ENCODE measurements at places on chromosomes 16 and 17.

DNA sequence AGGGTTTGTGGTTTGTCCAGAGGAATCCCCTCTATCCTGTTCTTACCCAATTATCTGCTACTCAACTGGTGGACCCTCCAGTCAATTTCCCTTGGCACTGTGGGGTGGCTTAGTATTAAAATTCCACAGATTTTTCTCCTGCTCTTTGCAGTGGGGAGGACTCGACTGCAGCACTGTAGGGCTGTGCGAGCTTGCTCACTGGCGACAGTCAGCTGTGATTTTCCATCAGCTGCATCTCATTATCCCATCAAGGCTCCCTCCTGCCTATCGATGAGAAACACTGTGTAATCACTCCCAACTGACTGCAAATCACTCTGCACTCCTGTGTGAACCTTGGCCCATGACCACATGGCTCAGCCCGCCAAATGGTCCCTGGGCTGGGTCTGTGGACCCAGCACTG, 90.5 kb upstream of the MAF start:
- no peak for DNase-seq

GRCh38 chr16:50208460-50208931, 55.4 kb downstream of the TENT4B start:
- DNase-seq: no peak

- DNase-seq: no peak
Measured at GRCh38 chr17:74822335-74822938, 37.2 kb downstream of the GRIN2C start.

GRCh38 chr16:80280557-80280956, 260.2 kb upstream of the DYNLRB2 start:
- DNase-seq: no peak

DNA sequence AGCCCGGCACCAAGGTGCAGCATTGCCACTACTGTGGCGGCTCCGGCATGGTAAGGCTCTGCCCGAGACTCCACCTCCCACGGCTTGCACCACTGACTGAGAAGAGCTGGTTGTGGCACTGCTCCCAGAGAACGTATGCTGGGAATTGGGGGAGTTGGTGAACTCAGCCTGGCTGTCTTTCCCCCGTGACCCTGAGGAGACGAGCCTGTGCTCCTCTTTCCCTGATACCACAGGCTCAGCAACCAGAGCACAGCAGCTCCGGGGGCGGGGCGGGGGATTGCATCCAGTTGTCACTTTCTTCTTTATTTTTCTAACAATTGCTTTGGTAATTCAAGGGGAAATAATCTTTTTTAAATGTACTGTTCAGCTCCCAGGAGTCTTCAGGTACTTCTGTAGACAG, 16.7 kb downstream of the DNAJA3 start:
- no peak for DNase-seq

- DNase-seq: peak; percentile 1
Measured at GRCh38 chr16:80027007-80027965, 426.7 kb upstream of the MAF start.

DNA sequence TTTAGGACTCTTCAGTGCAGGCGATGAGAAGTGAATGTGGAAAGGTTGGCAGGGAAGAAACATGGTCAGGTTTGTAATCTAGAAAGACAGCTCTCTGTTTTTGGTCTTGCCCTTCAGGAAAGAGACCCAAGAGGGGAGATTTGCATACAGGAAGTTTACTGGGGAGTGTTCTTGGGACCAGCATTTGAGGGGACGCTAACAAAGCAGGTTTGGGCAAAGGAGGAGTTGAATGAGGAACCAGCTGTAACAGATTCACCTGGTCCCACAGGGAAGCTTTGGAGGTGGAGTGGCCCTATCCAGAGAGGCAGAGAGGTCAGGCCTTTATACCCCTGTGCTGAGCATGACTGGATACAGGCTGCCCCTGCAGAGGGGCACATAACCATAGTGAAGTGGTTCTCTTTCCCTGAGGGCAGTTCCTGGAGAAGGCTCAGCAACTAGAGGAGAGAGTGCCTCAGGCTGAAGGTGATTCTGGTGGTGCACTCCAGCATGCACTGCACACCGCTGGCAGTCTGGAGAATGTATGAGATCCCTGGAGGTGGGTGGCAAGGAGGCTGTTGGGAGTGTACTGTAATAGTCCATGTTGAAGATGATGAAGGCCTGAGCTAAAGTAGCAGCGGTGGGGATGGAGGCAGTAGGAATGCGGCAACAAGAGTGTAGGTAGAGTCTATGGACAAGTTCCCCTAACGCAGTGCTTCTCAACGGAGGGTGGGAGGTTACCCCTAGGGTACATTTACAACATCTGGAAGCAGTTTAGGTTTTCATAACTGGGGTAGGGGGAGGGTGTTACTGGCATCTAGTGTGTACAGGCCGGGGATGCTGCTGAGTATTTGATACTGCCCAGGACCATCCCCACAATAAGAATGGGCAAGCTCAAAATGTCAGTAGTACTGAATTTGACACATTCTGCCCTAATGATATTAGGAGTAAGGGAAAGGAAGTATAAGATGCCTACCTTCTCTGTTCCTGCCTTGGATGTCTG, 37.2 kb downstream of the MAP2K6 start:
- no peak for DNase-seq

DNA sequence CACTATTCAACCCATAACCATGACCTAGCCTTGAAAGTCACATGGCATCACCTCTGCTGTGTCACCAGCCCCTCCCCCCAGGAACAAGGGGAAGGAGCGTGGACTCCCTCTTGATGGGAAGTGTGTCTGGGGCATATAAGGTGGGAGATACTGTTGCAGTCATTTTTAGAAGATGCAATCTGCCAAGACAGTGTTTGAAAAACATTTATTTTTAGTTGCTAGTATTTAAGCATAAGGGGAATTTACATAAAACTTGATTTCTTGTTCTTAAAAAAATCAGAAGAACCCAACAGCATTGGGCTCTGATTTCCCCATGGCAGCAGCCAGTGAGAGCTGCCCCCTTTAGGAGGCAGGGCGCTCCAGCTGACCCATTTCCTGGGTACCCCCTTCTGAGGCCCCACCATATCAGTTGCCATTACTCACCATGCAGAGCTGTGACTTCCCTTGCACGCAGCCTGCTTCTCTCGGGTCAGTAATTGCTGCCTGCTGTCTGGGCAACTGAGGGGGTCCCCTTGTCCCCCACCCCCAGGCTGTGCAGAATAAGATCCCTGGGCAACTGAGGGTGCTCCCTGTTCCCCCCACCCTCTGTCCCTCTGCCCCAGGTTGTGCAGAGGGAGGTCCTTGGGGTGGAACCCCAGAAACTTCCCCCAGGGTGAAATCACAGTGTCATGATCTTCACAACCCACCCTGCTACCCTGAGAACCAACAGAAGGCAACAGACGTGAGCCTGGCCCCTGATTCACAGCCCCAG, 11.8 kb upstream of the CDC42EP4 start:
- no peak for DNase-seq

- DNase-seq: no peak
Measured at GRCh38 chr17:7184647-7185046, 5.5 kb upstream of the ASGR1 start.

DNA sequence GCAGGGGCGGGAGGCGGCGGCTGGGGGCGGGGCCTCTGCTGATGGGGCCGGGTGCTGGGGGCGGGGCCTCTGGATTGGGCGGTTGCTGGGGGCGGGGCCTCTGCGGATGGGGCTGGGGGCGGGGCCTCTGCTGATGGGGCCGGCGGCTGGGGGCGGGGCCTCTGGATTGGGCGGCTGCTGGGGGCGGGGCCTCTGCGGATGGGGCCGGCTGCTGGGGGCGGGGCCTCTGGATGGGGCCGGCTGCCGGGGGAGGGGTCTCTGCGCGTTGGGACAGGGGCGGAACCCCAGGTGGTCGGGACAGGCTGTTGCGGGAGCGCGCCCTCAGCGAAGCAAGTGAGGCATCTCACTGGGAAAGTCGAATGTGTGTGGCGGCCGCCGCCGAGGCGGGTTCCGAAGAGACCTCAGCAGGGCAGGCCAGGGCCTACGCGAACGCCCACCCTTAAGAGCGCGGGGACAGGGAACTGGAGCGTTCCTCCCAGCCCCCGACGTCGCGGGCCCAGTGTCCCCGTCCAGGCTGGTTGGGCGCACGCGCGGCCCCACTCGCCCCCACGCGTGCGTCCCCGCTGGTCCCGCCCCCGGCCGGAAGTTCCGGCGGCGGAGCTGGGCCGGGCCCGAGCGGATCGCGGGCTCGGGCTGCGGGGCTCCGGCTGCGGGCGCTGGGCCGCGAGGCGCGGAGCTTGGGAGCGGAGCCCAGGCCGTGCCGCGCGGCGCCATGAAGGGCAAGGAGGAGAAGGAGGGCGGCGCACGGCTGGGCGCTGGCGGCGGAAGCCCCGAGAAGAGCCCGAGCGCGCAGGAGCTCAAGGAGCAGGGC, at the start of gene STUB1:
TSS of gene STUB1 (plus strand) at position 597 of the 811 bp plus-strand sequence. CDS start at position 713, 116 bp downstream.
- DNase-seq: peak; percentile 82

DNA sequence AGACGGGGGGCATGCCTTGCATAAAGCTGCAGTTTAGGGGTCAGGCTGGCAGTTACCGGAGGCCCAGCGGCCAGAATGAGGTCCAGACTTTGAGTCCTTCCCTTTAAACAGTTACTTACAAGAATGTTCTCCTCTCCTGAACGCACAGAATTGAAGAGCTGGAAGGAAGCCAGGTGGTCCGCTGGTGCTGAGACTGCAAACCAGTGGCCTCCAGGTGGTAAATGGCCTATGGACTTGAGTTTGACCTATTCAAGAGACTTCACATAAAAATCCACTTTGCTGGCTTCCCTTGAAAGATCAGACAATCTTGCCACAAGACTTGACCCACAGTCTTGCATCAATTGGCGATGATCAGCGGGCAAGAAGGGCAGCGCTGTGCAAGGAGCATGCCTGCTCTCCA, 14.7 kb upstream of the SEZ6 start:
- DNase-seq: no peak

- no peak for DNase-seq
Measured at GRCh38 chr16:88295671-88296436, 86.9 kb upstream of the ZNF469 start.

DNA sequence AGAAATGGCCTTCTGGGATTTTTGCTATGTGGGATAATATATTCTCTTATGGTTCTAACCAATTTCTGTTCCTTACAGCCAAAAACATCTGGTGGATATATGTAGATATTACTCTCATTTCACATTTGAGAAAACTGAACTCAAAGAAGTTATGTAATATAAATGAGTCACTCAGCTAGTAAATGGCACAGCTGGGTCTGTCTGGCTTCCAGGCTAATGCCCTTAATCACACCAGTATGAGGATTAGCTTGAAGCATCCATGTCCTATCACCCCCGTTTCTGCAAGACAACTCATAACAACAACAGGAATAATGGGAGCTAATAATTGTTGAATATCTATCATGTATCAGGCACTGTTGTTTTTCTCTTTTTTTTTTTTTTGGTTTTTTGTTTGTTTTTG, 34.4 kb upstream of the USP7 start:
- DNase-seq: no peak

GRCh38 chr16:85329059-85329812, 217.0 kb upstream of the CIBAR2 start:
- no peak for DNase-seq

GRCh38 chr16:10518479-10519041, 61.8 kb downstream of the EMP2 start:
- DNase-seq: no peak

DNA sequence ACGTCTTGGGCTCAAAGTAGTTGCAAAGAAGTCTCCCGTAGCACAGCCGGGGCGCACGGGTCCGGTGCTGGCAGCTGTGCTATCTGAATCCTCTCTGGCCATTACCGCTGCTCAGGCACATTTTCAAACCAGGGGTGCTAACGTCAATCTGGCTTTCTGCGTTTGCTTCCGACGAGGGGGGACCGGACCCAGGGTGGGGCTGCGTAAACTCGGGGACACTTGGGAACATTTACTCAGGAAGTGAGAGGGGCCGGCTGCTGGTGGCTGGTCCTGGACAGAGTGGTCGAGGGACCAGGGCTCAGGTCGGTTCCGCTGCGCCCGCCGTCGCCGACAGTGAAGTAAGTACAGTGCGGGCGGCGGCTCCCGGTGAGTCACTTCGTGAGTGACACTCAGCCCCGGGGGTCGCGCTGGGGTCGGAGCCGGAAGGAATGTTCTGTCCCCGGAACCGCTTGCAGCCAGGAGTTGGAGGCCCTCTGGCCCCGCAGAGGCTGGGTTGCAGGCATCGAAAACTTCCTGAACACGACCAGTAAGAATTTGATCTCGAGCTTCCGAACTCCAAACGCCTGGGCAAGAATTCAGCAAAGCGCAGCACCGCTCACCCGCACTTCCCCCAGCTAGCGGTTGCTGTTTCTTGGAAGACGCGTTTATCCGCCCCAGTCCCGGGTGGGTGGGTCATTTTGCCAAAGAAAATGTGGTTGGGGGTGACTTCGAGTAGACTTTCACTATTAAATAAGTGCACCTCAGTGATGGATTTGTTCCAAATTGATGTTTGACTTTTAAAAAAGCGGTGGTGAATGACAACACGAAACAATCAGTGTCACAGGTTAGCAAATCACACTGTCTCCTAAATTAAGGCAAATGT, 1.4 kb upstream of the HS3ST3B1 start:
- DNase-seq: no peak

DNA sequence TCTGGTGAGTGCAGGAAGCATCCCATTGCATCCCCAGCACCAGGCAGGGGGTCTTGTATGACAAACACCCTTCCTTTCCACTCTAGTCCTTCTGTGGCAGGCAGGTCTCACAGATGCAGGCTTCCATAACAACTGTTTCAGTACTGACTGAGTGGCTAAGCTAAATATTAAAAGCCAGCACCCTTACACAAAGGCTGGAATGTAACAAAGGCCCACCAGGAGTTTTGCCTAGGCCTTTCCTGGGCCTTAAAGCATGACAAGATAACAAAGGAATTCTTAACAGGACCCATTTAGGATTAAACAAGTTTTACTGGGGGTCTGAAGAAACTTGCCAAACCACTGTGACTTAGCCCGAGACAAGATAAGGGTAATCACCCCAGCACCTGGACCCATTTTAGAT, 228.9 kb upstream of the RPL38 start:
- no peak for DNase-seq

DNA sequence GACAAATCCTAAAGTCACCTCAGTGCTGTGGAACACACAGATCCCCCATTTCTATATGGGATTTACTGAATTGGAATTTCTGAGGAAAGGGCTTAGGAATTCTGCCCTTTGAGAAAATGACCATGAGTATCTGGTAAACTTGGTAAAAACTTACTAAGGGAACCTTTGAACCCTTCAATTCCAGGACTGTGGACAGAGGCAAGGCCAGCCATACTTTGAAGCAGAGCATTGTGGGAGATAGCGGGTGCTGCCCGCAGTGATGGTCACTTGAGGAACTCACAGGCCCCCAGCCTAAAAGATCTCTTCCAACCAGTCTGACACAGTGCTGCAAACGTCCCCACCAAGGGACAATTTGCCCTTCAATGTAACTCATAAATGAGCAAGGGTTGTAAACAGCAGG, 61.4 kb downstream of the IRX6 start:
- DNase-seq: no peak

- DNase-seq: no peak
Measured at GRCh38 chr17:57352665-57353175, 96.4 kb downstream of the MSI2 start.

GRCh38 chr17:74924250-74924948, at the start of gene OTOP2:
TSS of gene OTOP2 (plus strand) at chr17:74924273. CDS start at chr17:74924633, 360 bp downstream.
- peak; percentile 15 for DNase-seq

DNA sequence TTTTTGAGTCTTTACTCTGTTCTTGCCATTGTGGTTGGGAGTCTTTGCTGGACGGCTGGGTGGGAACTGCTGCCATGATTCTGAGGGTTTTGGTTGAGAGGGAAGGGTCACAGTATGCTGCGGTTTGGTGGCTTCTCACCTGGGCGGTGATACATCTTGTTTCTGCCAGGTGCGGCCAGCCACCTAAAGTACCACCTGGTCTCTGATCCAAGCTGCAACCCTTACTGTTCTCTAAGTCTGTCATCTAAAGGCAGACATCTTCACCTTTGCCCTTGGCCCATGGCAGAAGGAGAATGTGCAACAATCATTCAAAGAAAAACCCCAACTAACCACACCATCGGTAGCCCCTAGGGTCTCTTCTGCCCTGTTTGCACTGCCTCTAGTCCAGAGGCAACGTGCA, 19.6 kb upstream of the MPO start:
- DNase-seq: no peak
